Foreskin keratinocyte (primary cell): ENCODE measurements at places on chromosomes 1 and 21. TPM values are rescaled to one million over a fixed set of nuclear protein-coding genes. Genes with fewer than 3 reads are reported as not detected.

GRCh38 chr1:232476538-232476950 is 153.4 kb downstream of the SIPA1L2 start:
- DNase-seq = no peak

DNA sequence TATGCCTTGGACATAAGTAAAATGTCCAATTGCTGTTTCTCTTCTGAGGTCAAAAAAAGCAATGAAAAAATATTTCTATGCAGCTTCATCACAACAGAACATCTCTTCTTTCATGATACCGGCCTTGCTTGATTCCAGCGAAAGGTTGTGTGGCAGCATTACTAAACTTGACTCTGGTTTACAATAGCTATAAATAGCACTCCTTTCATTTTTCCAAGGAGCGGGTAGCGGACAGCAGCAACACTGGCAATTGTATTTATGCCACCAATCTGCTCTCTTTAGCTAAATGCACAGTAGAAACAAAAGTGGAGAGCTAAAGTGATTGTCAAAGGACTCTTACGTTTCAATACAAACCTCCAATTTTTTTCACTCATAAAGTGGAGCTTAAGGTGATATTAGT is 7.5 kb upstream of the DAB1 start:
- no peak for DNase-seq

DNA sequence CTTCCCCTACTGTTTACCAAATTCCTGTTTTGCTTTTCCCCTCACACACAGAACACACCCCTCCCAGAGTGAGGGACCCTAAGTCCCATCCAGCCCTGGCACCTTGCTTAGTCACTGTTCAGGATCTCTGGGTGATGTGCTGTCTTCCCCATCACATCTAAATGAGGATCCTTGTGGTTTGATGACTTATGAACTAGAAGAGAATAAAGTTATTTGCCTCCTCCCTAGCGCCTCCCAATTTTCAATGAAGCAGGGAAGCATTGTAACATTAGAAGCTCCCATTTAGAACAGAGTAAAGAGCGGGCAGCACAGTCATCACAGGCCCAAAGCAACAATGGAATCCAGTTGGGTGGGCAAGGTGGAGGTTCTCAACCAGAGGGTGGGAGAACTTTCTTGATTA is 27.0 kb downstream of the DISC1 start:
- DNase-seq = no peak

The PCAT6 gene
- 0.67 and 1.5 TPM in 2 replicates for total RNA-seq

The ST6GALNAC5 gene
- 21.6 and 24.8 TPM in 2 replicates for total RNA-seq

DNA sequence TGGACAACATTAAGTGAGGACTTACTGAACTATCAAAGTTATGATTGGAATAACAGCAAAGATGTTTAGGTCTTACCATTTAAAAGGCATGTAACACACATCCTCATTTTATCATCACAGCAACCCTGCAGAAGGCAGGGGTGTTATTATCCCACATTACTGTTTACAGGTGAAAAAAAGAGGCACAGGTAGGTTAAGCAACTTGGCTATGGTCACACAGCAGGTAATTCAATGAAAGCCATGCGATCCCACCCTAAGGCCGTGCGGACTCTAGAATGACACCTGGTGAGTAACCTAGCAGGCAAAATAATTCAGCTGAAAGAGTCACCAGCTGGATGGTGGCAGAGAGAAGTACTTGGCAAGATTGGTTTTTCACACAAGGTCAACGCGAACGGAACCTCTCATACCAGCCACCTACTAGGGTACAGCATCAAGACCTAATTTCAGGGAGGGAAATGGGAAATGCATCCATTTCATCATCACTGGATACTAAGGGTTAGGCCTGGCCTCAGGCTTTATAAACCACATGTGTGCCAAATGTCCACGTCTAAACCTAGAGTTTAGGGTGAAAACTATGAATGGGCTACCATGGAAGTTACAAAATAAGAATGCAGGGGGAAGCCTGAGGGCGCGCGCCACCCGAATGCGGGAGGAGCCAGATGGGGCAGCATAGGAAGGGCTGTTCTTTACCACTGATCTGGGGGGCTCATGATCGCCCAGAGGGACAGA is 85.3 kb downstream of the SLC66A1 start:
- no peak for DNase-seq

DNA sequence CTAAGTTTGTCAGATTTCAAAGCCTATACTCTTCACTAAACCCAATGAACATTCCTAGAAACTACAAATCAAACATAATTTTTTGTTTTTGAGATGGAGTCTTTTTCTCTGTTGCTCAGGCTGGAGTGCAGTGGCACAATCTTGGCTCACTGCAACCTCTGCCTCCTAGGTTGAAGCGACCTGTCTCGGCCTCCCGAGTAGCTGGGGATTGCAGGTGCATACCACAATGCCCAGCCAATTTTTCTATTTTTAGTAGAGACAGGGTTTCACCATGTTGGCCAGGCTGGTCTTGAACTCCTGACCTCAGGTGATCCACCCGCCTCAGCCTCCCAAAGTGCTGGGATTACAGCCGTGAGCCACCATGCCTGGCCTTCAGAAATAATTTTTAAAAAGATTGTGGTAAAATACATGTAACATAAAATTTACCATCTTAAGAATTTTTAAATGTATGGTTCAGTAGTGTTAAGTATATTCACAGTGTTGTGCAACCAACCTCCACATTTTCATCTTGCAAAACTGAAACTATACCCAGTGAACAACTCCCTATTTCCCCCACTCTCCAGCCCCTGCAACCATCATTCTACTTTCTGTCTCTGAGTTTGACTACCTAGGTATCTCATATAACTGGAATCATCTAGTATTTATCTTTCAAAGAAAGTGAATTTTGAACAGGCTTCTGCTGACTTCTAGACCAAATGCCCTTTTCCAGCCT is 2.7 kb upstream of the CFAP141 start:
- no peak for DNase-seq

The AADACL4 gene
- total RNA-seq = not detected in 2 replicates

The HSD3B1 gene
- 0.07 TPM in 1 of 2 replicates, not detected in the other for total RNA-seq

- no peak for DNase-seq
These were observed 8.4 kb downstream of the YBX1 start for GRCh38 chr1:42690477-42691156.

The IFNLR1 gene
- 10.9 and 11.9 TPM in 2 replicates for total RNA-seq
